ENCODE measurements at places on chromosomes 2 and 18. TPM values are rescaled to one million over a fixed set of nuclear protein-coding genes. Genes with fewer than 3 reads are reported as not detected.
A peak's percentile ranks its signal among the peaks of the same experiment; 100 is the strongest.

DNA sequence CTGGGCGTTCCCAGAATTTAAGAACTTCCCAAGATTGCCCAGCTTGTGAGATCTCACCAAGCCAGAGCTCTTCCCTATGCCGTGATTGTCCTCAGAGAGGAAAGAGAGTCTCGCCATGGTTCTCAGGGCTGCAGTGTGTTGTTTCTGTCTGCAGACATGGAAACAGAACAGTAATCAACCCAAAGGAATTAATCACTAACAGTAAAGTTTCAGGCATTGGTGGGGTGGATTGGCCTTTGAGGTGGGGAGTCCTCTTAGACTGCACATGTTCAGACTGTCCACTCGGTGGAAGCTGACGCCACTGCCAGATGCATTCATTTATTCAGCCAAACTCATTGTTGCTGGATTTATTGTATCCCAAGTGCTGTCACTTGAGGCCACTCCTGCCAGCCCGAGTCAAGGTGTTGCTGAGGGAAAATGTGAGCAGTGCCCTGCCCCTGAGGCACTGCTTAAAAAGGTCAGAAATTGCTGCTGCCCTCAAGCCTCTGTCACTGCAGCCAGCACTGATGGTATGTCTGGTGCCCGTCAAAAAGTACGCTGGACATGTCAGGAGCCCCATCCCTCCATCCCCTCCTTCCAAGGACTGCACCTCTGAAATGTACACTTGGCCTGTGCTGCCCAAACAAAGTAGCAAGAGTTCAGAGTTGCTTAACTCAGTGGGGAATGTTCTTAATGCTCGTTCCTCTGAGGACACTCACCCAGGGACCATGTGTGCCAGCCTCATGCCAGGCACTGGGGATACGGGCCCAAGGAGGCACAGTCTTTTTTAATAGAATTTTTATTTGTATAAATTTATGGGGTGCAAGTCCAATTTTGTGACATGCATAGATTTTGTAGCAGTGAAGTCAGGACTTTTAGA, 201.0 kb downstream of the GLI2 start:
- DNase-seq: no peak

- no peak for DNase-seq
Observed at GRCh38 chr2:132495881-132496280, 79.3 kb downstream of the GPR39 start.

Gene OXER1
- 0.30 TPM for total RNA-seq

GRCh38 chr2:122136056-122136455, 380.6 kb downstream of the TSN start:
- peak; percentile 4 for DNase-seq

GRCh38 chr2:231470246-231470900, 6.1 kb upstream of the NCL start:
- DNase-seq: no peak

DNA sequence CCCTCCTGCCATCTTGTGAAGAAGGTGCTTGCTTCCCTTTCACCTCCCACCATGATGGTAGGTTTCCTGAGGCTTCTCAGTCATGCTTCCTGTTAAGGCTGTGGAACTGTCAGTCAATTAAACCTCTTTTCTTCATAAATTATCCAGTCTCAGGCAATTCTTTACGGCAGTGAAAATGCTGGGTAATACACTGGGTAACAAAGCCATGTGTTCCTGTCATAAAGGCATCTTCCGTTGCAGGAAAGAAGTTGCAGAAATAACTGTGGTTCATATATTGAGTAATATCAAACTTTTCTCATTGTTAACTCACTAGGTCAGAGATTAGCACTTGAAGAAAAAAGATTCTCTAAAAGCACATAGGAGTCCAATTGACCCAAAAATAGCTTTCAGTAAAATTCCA, 163.9 kb upstream of the HNMT start:
- no peak for DNase-seq

Gene SLC16A14
- 0.37 TPM for total RNA-seq

GRCh38 chr2:45889620-45890370, 238.3 kb downstream of the PRKCE start:
- no peak for DNase-seq

DNA sequence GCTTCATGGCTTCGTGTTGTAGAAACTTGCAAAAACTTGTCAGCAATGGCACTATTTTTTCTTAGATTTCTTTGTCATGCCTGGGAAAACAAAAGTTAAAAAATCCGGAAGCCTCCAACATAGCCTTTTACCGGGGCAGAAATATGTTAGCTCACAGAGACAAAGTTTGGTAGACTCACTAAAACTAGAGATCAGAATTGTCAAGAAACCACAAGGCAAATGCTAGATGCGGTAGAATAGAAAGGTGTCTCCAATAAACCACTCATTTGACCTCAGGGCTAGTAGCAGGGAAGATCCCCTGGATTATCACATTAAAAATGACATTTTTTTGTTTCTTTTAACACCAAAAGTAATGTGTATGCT, 405 bp downstream of the CASP10 start:
- DNase-seq: no peak

DNA sequence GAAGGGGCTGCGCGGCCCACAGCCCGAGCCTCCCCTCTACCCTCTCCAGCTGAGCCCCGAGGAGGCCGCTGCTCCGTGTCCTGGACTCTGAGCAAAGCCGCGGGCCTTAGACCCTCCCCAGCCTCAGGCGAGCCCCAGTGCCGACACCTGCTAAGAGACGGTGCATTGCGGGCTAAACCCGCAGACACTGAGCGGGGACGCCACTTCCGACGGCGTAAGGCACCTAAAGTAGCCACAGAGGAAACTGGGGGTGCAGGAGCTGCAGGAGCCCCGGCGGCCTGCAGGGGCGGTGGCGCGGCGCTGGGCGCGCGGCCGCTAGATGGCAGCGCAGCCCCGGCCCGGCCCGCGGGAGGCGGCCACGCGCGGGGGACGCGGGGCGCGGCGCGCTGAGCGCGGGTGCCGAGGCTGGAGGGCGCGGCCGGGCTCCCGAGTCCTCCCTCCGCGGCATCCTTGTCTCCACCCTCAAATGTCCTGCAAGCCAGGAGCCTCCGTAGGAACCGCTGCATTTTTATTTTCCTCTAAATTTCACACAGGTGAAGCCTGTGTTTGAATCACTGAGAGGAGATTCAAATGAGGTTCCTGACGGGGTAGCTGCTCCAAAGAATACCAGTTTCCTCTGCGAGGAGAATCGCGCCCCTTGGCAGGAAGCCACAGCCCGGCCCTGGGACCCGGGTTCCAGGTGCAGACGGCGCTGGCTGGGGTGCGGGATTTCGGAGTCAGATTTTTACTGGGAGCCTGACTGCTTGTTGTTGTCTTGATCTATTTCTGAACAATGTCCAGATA, 650.5 kb downstream of the GALR1 start:
- peak; percentile 74 for DNase-seq

- DNase-seq: no peak
Observed at GRCh38 chr2:158392687-158393086, 63.9 kb downstream of the CCDC148 start.

GRCh38 chr18:23992089-23992940, 22.2 kb upstream of the TTC39C start:
- DNase-seq: peak; percentile 65

- DNase-seq: no peak
Observed at GRCh38 chr2:7154656-7155055, 237.4 kb downstream of the RNF144A start.

GRCh38 chr2:128637481-128638155, 318.9 kb upstream of the HS6ST1 start:
- no peak for DNase-seq

DNA sequence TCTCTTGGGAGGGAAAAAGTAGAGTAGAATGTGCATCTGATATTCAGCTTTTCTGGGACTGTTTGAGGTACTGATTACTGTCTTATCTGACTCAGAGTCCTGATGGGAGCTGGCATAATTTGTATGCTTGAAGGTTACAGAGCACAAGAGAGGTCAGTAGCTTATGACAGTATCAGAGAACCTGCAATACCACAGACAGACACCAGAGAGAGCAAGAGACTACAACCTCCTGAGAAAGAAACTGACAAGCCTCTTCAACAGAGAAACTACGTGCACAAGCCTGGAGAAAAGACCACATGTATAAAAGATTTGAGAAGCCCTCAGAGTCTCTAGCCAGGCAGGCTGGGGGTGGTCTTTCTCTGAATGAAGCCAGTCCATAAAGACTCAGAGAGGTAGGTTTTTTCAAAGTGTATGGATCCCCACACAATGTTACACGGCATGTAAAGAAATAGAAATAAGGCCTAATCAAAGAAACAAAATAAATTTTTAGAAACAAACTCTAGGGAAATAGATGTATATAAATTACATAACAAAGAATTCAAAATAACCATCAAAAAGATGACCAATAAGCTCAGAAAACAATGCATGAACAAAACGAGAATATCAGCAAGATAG, 568.3 kb downstream of the LRRTM4 start:
- DNase-seq: no peak

- no peak for DNase-seq
Observed at GRCh38 chr2:109711230-109712122, 82.6 kb upstream of the RGPD5 start.

DNA sequence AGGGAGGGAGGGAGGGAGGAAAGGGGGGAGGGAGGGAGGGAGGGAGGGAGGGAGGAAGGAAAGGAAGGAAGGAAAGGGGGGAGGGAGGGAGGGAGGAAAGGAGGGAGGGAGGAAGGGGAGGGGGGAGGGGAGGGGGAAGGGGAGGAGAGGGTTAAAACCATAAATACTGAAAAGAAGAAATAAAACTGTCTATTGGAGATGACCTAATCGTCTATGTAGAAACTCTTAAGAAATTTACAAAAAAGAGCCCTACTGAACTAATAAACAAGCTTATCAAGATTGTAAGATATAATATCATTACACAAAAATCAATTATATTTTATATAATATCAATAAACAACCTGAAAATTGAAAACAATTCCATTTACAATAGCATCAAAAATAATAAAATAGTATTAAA, 32.3 kb upstream of the CTDP1 start:
- no peak for DNase-seq

GRCh38 chr2:33384599-33384961, 91.9 kb upstream of the RASGRP3 start:
- no peak for DNase-seq

- no peak for DNase-seq
Observed at GRCh38 chr18:8515142-8515865, 93.9 kb upstream of the RAB12 start.

- DNase-seq: no peak
Observed at GRCh38 chr2:209648714-209649113, 122.9 kb upstream of the UNC80 start.

Gene PLA2R1
- not detected for total RNA-seq

DNA sequence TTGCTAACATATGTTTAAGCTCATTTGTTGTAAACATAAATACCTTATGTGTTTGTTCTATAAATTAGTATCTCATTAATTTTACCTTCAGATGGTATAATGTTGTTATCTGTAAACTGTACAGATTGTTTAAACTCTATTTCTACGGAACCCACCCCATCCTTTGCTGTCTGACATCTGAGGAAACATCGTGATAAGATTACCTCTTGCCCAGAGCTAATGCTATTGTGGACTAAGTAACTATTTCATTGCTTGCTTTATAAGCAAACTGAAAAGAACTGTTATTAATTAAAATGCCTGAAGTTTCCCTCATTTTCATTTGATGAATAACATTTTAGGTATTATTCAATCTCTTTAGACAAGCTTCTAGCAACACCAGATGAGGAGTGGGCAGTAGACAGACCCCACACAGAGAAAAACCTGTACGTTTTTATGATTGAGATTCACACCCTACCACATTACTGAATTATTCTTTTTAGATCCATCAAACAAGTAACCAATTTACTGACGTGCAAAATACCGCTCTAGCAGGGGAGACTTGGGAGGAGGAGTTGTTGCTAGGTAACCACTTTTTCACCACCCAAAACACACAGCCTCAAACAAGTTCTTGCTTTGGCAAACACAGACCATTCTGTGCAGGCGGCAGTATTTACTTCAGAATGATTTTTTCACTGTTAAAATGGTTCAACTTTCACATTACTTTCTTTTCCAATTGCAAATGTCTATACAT, 1.9 kb upstream of the SYT4 start:
- DNase-seq: no peak

Gene WDR43
- total RNA-seq: 75.0 TPM

DNA sequence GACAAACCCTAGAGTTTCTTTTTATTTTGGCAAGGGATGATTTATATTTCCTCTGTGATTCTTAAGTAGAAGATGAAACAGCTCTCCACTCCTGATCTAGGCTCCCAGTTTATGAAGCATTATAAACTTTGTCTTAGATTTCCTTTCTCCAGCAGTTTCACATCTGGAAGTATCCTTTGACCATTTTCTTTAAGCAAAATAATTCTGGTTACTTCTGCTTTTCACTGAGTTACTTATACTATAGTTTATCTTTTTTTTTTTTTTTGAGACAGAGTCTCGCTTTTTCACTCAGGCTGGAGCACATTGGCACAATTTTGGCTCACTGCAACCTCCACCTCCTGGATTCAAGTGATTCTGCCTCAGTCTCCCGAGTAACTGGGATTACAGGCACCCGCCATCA, 45.5 kb downstream of the KCMF1 start:
- no peak for DNase-seq

DNA sequence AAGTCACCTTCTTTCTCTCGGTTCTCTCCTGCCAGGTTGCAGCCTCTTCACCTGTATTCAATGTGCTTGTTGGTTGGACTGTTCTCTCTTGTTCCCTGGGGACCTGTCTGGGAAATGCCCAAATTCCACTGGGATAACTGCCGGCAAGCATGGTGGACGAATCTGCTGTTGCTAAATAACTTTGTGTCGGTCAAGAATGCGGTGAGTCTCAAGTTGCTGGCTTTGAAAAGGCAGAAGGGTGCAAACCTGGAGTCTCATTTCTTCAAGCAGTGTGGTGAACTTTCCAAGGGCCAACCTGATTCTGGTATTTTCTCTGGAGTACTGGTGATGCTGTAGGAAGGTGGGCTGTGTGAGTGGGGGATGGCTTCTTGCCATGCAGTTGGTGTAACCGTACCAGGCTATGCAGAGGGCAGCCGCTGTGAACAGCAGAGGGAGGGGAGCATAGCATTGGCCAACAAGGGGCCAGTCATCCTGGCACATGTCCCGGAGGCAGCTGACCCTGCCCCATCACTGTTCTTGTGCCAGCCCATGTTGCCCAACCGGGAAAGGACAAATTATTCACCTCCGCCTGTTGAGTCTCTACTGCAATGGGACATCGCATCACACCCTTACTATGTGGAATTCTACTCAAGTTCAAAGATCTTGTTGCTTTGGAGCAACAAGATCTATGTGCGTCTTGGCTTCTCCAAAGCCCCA, 88.1 kb upstream of the SEC11C start:
- DNase-seq: no peak
